ENCODE measurements at places on chromosomes 12 and 14.

GRCh38 chr12:52759218-52759617, 17.9 kb downstream of the KRT76 start:
- DNase-seq, result no peak

GRCh38 chr14:81637639-81638038, 104.0 kb upstream of the SEL1L start:
- DNase-seq, result no peak

GRCh38 chr12:4243091-4243490, 30.5 kb upstream of the CCND2 start:
- DNase-seq, result no peak

- DNase-seq, result no peak
Observed at GRCh38 chr12:115088995-115089841, 405.2 kb upstream of the TBX3 start.

- DNase-seq, result no peak
Observed at GRCh38 chr12:20150835-20151422, 217.4 kb upstream of the PDE3A start.

DNA sequence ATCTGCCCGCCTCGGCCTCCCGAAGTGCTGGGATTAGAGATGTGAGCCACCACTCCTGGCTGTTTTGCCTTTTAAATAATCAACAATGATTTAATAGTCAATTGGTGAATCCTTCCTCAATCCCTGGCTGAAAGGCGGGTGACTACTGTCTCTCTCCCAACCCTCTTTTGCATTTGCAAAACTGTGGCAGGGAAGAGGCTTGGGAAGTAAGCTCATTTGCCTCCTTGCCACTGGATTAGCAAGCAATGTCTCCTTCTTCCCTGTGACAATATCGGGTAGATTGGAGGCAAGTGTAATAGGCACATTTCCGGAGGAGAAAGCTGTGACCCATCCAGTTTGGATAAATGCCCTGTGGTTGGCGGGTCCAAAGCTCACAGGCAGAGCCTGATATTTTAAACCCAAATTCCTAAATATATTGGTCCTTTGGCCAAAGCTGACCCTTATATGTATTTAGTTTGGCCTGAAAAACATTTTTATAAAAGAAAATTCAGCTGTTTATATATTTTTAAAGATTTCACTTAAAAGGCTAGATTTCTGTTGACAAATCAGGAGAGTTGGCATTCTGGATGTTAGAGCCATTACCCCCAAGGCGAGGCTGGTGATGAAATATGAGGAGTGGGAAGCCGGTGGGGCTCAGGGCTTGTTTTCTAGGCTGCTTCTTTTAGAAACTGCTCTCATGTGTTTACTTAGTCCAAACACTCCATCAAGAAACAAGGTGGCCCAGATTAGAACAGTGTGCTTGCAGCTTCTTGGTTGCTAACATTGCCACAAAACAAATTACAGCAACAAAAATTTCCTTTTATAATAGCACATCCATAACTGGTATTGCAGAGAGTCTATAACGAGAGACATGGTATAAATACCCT, 646.9 kb upstream of the TMEM132C start:
- no peak for DNase-seq

DNA sequence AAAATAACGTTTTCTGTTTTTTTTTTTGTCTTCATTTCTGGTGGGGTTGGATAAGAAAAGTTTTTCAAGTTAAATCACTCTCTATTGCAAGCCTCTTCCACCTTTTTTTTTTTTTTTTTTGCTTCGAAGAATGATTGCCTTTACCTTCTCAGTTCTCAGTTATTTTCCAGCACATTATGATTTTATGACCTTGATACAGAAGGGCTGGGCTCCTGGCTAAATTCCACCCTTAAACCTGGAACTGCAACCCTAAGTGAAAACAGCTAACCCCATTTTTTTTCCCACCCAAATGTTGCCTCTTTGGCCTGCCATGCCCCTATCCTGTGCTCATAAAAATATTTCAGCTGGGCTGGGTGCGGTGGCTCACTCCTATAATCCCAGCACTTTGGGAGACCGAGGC, 31.4 kb downstream of the PSEN1 start:
- DNase-seq, result no peak

DNA sequence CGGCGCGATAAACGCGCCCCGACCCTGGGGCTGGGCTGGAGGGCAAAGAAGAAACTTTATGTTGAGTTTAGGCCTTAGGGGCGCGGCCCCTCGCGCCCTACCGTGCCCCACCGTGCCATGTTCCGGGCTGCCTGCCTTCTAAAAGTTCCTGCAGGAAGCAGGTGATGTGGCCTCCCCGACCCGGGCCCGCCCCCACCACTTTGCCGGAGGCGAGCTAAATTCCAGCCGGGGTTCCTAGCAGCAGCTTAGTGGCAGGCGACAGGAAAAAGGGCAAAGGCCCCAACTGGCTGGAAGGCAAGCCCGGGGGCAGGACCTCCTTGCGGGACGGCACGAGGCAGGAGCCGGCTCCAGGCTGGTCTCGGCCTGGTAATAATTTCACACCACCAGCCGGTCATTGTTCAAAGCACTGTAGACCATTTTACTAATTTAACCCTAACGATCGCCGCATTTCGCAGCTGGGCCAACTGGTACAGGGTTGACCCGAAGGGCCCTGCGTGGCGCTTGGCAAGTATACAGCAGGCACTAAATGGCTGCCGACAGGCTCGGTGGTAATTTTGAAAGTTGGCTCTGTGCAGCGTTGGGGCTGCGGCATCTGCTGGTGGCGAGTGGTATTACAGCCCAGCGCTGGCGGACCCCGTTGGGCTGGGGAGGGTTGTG, 895 bp upstream of the CCDC88C start:
- DNase-seq, result no peak

GRCh38 chr14:65993103-65993502, 493.1 kb upstream of the CCDC196 start:
- DNase-seq, result no peak

- DNase-seq, result no peak
Observed at GRCh38 chr14:58288106-58288792, 10.1 kb upstream of the ARID4A start.

- no peak for DNase-seq
Observed at GRCh38 chr12:32398816-32399369, 465 bp upstream of the FGD4 start.

DNA sequence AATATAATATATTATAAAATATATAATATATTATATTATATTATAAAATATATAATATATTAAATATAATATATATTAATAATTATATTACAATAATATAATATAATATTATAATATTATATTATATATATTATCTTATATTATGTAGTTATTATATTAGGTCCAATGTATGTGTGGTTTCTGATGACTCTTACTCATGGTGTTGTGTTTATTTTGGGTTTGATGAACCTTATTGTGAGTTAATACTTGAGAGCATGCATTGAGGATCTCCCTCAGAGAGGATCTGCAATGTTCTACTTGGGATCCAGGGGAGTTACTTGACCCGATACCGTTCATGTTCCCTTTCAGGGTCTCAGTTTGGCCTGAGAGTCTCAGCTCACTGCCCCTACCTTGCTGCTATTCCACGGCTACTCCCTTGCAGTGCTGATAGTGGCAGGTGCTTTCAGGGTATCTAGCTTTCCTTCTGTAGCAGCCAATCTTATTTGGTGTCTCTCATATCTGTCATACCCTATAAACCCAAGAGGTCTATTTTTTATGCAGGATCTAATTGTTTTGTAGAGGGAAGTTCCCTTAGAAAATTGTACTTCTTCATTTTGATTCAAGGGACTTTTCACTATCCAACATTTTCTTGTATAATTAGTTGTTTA, 89.1 kb upstream of the ZDHHC17 start:
- no peak for DNase-seq

DNA sequence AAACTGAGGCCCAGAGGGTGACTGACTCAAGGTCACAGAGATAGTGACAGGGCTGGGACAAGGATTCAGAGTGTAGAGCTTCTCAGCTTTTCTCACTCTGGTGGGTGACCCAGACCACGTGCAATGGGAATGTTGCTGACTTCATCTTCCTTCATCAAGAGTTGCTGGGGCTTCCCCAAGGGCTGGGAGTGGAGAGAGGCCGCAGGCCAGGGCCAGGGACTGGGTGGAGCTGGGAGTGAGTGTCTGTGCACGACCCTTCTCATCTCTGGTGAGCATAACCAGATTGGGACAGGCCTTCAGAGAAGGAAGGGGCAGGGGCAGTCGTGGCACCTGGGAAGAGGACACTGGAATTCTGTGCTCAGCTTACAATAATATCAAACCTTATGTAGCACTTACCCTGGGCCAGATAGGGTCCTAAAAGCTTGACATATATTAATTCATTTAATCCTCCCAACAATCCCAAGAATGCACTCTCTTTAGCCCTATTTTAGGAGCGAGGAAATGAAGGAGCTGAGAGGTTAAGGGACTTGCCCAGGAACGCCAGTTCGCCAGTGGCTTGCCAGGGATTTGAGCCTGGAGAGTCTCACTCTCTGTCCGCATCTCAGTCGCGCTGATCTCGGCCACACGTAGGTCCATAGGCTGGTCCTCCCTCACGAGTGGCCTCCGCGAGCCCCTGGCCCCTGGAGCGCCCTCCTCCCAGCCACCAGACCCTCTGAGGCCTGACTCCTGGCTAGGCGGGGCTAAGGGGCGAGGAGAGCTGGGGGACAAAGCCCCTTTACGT, 15.8 kb downstream of the KRT18 start:
- no peak for DNase-seq

DNA sequence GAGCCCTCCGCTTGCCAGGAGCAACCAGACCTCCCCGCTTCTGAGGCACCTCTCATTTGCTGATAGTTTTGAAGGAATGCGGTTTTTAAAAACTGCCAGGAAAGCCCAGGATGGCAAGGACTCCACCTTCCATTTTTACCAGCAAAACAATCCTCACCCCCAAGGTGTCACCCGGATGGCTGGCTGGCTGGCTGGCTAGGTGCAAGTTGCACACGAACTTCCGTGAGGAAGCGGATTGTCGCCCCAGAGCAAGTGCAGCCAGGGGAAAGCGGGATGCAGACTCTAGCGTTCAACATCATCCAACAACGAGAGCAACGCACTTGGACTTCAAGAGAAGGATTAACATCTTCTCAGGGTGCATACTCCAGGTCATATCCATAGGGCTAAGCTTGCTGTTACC, 125.4 kb downstream of the RIMBP2 start:
- no peak for DNase-seq

DNA sequence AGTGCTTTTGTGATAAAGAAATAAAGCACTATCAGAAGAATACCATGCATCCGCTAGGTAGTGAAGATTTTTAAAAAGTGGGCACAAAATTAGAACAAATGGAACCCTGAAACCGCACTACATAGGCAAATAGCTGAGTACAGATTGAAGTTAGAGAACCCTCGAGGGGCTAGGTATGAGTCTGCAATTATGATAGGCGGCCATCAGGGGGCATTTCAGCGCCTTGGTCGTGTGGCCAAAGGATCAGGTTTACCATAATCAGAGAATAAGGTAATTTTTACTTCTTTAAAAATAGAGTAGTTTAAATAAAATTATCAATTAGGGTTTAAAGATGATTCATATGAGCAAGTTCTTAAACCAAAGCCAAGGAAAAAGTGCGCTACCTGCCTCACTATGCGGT, 129.8 kb downstream of the TMX1 start:
- no peak for DNase-seq

- no peak for DNase-seq
Observed at GRCh38 chr12:68958322-68958721, 25.4 kb upstream of the CPM start.

DNA sequence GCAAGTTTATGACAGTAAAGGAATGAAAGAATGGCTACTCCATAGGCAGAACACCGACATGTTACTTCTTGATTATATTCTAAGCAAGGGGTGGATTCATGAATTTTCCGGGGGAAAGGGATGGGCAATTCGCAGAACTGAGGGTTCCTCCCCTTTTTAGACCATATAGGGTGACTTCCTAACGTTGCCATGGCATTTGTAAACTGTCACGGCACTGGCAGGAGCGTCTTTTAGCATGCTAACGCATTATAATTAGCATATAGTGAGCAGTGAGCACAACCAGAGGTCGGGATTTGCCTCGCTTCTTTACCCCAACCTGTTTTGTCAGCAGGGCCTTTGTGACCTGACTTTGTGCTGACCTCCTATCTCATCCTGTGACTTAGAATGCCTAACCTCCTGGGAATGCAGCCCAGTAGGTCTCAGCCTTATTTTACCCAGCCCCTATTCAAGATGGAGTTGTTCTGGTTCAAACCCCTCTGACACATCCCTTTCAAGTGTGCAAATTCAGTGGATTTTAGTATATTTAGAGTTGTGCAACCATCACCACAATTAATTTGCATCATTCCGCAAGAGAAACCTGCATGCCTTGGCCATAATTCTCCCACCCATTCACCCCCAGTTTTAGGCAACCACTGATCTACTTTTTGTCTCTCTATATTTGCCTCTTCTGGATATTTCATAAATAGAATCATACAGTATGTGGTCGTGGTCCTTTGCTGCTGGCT, 27.4 kb downstream of the PALS1 start:
- no peak for DNase-seq

GRCh38 chr14:76256545-76256944, 104.8 kb downstream of the GPATCH2L start:
- DNase-seq, result no peak

GRCh38 chr14:101186992-101187815, 283.7 kb upstream of the RTL1 start:
- DNase-seq, result no peak

DNA sequence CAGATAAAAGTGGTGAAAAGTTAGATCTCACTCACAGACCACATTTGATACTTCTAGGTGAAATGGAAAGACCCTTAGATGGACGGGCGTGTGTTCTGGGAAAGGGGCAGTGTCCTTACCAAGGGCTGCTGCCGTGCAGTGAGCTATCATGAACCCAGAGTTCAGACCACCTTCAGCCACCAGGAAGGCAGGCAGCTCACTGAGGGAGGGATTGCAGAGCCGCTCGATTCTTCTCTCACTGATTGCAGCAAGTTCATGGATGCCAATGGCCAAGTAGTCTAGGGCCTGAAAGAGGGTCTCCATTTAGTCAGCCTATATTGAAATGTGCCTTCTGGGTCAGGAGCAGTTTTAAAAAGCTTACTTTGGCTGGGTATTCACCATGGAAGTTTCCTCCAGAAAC, 15.7 kb downstream of the HAL start:
- DNase-seq, result no peak

DNA sequence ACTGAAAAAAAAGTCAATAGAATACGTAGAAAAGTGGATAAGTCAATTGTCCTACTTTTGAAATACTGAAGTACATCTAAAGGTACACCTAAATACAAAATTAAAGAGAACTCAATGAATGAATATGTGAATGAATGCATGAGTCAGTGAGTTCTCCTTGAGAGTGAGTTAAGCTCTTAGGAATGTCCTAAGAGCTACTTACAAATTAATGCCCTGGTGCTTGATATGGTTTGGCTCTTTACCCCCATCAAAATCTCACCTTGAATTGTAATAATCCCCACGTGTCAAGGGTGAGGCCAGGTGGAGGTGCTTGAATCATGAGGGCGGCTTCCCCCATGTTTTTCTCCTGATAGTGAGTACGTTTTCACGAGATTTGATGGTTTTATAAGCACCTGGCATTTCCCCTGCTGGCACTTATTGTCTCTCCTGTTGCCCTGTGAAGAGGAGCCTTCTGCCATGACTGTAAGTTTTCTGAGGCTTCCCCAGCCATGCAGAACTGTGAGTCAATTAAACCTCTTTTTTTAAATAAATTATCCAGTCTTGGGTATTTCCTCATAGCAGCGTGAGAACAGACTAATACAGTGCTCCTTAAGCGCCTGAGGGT, 192.2 kb upstream of the ARHGAP5 start:
- DNase-seq, result no peak

All from skeletal muscle cell (primary cell).